Dorsolateral prefrontal cortex (tissue), 122 donors: ENCODE measurements at places on chromosomes 7 and 10.

DNA sequence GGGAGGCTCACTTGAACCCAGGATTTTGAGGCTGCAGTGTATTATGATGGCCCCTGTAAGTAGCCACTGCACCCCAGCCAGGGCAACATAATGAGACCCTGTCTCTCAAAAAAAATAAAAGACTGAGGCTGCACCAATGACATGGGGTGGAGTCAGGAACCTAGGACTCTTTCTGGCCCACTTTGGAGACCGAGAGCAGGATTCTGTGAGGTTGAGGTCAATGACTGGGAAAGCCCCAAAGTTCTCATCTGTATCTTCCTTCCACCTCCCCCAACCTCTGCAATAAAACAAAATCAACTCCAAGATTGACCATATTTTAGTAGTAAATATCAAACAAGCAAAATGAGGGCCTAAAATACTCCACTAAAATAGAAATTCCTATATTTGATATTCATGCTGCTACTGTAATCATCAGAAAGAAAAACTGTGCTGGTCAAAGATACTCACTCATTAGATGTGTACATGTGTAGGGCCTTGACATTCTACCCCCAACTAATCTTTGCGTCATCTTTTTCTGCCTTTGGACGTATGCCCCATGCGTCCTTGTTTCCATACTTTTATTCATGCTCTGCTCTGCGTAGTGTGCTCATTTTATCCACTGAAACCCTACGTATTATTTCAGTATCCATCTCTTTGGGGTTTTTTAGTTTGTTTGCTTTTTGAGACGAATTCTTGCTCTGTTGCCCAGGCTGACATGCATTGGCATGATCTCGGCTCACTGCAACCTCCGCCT is 23.8 kb downstream of the WBP1L start:
- no peak for DNase-seq

GRCh38 chr10:35542303-35542702 is 62.8 kb upstream of the GJD4 start:
- DNase-seq, result no peak

GRCh38 chr7:148729984-148730733 is 31.5 kb downstream of the CUL1 start:
- no peak for DNase-seq

DNA sequence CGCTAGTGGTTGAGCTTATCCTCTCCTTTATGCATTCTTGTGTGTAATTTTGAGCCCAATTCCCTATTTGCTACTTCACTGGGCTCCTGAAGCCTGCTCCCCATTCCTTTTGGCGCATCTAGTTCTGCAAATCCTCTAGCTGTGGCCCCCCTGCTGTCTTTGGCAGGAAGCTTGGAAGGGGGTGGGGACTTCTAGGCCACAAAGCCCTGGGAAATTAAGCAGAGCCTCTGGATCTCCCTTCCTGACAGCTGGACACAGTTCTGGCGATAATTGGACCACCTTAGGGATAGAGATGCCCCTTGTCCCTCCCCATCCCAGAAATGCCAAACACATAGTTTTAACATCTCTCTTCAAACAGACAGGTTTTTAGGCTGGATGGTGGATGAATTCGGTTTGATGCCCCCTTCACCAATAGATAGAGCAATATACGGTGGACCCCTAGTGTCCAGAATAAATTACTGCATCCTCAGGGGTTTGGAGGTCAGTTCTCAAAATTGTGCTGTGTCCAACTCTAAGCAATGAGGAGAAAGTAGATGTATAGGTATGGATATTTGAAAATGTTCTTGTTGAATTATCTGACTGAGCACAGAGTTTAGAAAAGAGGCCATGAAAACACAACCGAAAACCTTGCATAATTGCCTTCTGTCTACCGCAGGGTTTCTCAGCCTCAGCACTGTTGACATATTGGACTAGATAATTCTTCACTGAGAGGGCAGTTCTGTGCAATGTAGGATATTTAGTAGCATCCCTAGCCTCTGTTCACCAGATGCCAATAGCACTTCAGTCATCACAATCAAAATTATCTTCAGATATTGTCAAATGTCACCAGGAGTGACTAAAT is 75.5 kb downstream of the PAPSS2 start:
- DNase-seq, result no peak

DNA sequence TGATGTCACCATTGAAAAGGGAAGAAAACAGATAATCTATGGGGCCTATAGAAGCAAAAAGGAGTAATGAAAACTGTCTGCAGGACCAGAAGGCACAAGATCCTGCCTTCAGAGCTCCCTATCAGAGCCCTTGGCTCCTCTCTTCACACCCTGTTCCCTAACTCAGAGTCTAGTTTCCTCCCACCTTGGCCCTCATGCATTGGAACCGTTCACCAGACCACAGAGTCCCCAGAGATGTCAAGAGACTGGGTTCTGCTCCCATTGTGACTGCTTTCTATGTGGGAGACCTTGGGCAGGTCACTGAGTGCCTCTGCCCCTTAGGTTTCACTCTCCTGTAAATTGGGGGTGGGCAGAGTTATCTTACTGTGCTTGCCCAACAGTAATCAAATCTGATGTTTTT is 80.1 kb upstream of the RPA3 start:
- no peak for DNase-seq

DNA sequence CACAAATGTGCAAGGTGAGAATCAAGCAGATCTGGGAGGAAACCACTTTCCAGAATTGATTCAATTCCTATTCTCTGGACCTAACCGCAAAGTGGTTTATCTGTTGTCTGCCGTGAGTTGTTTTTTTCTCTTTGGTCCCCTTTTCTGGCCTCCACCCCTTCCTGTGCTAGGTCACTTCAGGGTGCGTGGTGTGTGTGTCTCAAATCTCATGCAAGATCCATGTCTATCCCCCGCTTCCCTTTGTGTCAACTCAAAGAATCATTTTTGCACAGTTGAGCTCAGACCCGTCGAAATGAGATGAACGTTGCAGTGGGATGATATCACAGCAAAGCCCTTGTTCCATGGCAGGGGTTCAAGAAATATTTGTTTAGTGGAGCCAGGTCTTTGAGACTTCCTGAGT is 184.5 kb downstream of the GATA3 start:
- DNase-seq, result no peak

DNA sequence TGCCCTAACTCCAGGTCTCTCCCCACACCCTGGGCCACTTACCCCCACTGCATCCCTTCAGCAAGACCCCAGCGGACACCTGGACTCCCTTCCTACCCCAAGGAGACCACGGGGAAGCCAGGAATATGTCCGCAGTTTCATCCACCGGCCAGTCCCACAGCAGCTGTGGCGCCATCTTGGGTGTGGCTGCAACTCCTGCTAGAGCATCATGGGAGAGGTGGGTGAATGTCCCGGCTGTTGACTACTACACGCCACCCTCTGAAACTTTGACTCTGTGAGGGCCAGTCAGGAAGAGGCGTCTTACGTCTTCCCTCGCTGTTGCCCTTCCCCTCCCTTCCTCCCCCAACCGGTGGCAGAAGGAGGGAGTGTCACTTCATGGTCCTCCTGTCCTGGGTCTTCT is 238.3 kb upstream of the RNF32 start:
- no peak for DNase-seq

- DNase-seq, result no peak
These were observed 82.0 kb downstream of the MICALL2 start for GRCh38 chr7:1377111-1377909.

- no peak for DNase-seq
These were observed 54.3 kb downstream of the DLD start for GRCh38 chr7:107945332-107945731.

DNA sequence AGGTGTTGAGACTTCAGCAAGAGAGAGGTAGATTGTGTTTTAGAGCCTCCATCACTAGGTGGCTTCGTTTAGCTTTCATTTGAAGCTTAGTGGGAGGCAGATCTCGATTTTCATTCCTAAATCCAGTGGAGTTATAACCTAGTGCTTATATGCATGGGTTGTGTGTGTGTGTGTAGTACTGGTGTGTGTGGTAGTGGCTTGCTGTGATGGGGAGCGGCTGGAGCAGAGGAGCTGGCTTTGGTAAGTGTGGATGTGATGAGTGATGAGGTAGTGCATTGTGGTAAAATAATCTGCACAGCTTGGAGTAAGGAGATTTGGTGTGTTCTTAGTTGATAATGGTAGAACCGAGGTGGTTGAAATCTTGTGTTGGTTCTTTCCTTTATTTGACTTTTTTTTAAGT is 43.2 kb downstream of the AP3M1 start:
- DNase-seq, result no peak

DNA sequence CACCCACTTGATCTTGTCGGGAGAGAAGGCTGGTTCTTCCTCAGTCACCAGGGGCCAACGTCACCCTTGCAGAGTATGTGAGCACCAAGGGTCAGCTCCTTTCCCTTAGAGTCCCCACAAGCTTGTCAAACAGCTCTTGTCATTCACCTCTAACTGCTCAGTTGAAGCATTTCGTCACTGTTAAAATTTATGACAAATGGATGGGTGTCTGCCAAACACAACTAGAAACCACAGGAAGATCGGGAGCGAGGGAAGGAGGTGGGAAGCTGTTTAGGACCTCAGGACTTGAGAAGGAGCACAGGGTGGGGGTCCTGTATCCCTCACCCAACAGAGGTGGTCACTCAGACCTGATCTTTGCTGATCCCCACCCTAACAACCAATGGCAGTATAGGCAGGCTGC is 373.3 kb upstream of the IGFBP3 start:
- DNase-seq, result no peak

DNA sequence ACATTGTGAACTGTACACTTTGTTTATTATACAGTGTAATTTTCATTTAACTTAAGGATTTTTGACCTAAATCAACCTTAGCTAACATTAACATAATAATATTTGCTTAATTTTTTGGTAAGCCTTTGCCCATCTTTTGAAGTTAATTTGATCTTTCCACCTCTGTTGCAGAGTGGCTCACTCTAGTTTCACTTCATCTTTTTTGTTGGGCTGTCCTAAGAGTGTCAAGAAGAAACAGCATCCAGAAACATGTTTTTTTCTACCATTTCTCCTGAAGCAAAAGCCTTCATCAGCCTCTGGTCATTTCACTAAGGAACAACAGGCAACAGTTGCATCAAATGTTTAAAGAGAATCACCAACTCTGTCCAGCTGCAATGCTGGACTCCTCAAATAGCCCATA is 824.7 kb downstream of the REEP3 start:
- DNase-seq, result no peak

GRCh38 chr7:159121476-159121875 is 23.2 kb downstream of the VIPR2 start:
- DNase-seq, result no peak

DNA sequence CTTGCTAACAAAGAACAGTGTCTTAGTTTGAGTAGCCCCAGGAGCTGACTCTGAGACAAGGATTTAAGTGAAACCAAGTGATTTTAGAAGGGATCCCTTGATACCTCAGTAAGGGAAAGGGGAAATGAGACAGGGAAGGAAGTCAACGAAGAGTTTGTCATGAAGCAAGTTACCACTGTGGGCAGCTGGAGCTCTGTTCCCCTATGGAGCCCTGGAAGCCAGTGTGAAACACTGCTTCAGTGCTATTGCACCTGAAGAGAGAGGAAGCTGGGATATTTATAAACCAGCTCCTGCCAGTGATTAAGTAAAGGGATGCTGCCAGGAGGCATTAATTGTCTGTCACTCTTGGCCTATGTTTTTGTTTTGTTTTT is 58.9 kb upstream of the WAPL start:
- DNase-seq, result no peak

DNA sequence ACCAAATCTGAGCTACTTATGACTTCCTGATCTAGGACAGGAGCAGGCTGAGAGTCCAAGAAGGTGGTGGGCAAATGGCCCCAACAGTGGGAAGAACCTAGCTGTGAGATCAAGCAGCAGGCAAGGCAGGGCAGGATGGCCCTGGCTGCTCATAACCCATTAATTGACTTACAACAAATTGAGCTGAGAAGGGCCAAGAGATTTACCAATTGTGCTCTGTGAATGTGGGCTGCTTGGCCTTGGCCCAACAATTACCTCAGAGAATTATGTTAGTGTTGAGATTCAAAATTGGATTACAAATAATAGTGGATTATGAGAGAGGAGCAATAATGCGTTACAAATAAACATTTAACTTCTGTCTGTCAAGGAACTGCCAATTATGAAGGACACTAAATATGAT is 956.5 kb downstream of the KCNMA1 start:
- no peak for DNase-seq

DNA sequence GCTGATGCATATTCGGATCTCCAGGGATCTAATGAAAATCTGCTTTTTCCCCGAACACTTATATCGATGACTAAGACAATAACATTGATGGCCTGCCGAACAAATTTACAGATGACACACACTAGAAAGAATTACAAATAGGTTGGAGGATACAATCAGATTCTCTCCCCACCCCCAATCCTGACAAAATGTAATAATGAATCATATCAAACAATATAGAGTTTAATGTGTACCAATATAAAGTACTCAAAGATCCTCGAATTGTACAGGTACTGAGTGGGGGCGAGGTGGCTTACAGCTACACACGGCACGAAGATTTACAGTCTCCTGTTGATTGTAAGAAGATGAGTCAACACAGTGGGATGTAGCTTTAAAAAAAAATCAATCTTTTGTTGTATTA is 182.7 kb upstream of the MKLN1 start:
- DNase-seq, result no peak

DNA sequence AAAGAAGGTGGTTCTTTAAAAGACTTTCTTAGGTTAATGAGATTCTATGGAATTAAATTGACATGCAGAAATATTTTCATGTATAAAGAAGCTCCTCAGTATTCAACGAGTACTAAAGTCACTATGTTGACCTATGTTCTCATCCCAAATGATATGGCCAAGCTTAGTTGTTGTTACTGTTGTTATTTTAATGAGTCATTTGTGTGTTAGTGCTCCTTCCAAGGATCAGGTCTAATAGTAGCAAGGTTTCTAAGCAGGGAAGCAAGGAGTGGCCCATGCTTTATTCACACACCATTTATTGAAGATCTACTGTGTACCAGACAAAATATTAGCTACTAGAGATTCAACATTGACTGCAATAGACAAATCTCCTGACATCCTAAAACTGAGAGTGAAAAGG is 41.9 kb downstream of the LRRN3 start:
- no peak for DNase-seq

DNA sequence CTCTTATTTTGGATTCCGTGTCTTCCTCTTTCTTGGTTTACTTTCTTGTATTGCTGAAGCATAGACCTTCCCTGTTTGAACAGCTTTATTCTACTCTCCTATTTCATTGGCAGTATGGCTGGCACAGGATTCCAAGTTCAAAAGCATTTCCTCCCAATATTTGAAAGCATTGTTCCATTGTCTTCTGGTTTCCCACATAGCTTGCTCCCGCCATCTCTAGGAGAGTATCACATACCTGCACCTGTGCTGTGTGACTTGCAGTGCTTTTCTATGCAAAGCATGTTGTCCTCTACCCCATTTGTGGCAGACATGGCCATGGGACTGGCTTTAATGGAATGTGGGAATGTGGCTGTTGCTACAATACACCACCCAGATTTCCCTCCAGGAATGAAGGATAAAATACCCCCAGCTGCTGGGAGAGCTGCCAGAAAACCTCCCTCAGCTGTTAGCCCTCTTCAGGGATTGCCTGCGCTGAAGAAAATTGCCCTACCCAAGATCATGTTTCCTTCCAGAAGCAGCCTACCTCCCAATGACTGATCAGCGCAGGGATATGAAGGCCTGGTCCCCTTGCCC is 6.9 kb upstream of the MYOF start:
- DNase-seq, result no peak
